Psoas muscle (tissue), 8 donors: ENCODE measurements at places on chromosomes 3 and 15.

- no peak overlapping the region for H3K4me3 ChIP-seq
- no peak overlapping the region for H3K27ac ChIP-seq
- no peaks in the 10 kb centered on the region for H3K36me3 ChIP-seq
- H3K4me1 ChIP-seq, result no peaks in the 10 kb centered on the region
- DNase-seq, result peak; percentile 20
These were observed 192.5 kb upstream of the LINGO1 start for GRCh38 chr15:77825252-77825542.

- H3K36me3 ChIP-seq, result no peaks in the 10 kb centered on the region
- no peak for DNase-seq
- peak overlapping the region; percentile 95 for H3K27ac ChIP-seq
- H3K4me3 ChIP-seq, result peak overlapping the region; percentile 99
These were observed 1.9 kb downstream of the DLG1 start for GRCh38 chr3:197296545-197296944.

GRCh38 chr15:69861331-69862171, 236.2 kb downstream of the TLE3 start:
- no peak overlapping the region for H3K4me3 ChIP-seq
- no peaks in the 10 kb centered on the region for H3K4me1 ChIP-seq
- H3K36me3 ChIP-seq, result no peaks in the 10 kb centered on the region
- no peak overlapping the region for H3K27ac ChIP-seq
- no peak for DNase-seq
- no peaks in the 10 kb centered on the region for H3K27me3 ChIP-seq

DNA sequence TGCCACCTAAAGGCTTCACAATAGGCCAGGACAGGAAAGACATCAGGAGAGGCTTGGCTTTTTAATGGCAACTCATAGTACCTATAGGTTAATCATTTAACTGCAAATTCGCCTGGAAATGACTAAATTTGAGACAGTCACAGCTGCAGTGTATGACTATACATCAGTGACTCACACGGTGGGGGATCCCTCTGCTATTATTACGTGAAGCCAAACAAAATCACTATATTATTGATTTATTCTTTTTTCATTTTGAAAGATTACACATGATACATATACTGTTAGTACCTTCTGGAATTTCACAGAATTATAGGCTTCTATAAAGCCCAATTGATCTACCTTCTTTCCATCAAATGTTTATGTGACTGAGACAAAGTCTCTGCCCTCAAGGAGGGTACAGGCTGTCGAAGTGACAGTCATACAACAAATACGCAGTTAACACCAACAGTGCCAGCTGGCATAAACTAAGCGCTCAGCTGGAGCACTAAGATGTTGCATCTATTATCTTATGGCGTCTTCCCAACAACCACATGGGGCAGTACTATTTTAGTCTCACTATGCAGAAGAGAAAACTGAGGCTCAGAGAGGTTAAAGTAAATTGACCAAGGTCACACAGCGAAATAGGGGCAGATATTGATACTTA, 82.0 kb upstream of the LMOD3 start:
- no peak overlapping the region for H3K27ac ChIP-seq
- no peaks in the 10 kb centered on the region for H3K36me3 ChIP-seq
- no peaks in the 10 kb centered on the region for H3K27me3 ChIP-seq
- no peaks in the 10 kb centered on the region for H3K4me1 ChIP-seq

- H3K4me3 ChIP-seq, result no peak overlapping the region
- peaks cover 12% of the 10 kb centered on the region for H3K36me3 ChIP-seq
- peaks cover 9% of the 10 kb centered on the region for H3K4me1 ChIP-seq
- no peak for DNase-seq
- no peak overlapping the region for H3K27ac ChIP-seq
These were observed 81.9 kb downstream of the PDE8A start for GRCh38 chr15:85063522-85064079.

- H3K4me3 ChIP-seq, result no peak overlapping the region
- H3K4me1 ChIP-seq, result peaks cover 64% of the 10 kb centered on the region
- H3K27me3 ChIP-seq, result no peaks in the 10 kb centered on the region
- H3K36me3 ChIP-seq, result no peaks in the 10 kb centered on the region
- H3K27ac ChIP-seq, result no peak overlapping the region
These were observed 158.7 kb downstream of the GHSR start for GRCh38 chr3:172289583-172289982.

- no peak overlapping the region for H3K4me3 ChIP-seq
- H3K27me3 ChIP-seq, result no peaks in the 10 kb centered on the region
- H3K36me3 ChIP-seq, result no peaks in the 10 kb centered on the region
- no peak overlapping the region for H3K27ac ChIP-seq
- DNase-seq, result no peak
These were observed 93.1 kb downstream of the C3orf70 start for GRCh38 chr3:185059766-185060165.

GRCh38 chr3:102106416-102107097, 257.2 kb downstream of the NFKBIZ start:
- H3K36me3 ChIP-seq, result no peaks in the 10 kb centered on the region
- H3K27me3 ChIP-seq, result no peaks in the 10 kb centered on the region

GRCh38 chr3:14278799-14279625, 100.4 kb downstream of the LSM3 start:
- H3K4me1 ChIP-seq, result no peaks in the 10 kb centered on the region
- H3K36me3 ChIP-seq, result no peaks in the 10 kb centered on the region
- H3K27ac ChIP-seq, result no peak overlapping the region
- no peak overlapping the region for H3K4me3 ChIP-seq

- H3K4me1 ChIP-seq, result peaks cover 5% of the 10 kb centered on the region
- H3K4me3 ChIP-seq, result peak overlapping the region; percentile 68
- DNase-seq, result no peak
- H3K36me3 ChIP-seq, result no peaks in the 10 kb centered on the region
- H3K27ac ChIP-seq, result no peak overlapping the region
- peaks cover 72% of the 10 kb centered on the region for H3K27me3 ChIP-seq
These were observed 1.3 kb downstream of the FRMD5 start for GRCh38 chr15:44193651-44194322.
